ENCODE measurements at places on chromosomes 6 and 20.

DNA sequence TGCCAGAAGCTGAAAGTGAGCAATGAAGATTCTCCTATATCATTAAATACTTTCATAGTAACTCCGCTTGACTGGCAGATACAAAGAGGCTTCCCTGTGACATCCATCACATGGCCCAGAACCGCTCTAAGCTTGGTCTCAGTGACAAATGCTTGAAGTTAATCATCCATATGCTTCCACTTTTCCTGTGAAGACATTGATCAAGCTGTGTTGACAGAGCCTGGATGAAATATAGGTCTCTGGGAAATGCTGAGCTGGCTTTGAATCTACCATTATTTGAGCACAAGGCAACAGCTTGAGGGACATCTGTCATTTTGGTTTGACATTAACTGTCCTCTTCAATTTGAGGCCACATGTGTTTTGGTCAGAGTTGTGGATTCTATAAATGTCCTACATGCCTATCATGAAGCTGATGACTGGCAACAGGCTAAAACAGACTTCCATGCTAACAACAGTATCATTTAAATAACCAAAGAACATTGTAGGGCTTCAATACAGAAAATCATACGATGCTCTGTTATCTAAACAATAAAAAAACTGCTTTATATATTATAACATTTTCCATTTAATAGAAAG, 402.2 kb upstream of the IRAK1BP1 start:
- DNase-seq = no peak

DNA sequence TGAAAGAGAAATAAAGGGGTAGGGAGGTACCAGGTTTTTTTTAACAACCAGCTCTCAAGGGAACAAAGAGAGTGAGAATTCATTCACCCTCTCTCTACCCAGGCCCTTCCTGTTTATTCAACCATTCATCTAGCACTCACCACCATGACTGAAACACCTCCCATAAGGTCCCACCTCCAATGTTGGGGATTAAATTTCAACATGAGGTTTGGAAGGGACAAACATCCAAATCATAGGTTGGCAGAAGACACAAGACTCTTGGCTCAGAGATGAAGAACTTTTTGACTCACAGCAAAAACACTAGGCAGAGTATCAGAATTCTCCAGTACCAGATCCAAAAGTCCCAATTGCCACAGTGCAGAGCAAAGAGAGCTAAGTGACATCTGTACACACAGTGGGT, 186.3 kb downstream of the EDN1 start:
- DNase-seq = no peak

GRCh38 chr6:135657207-135657606, 159.7 kb upstream of the AHI1 start:
- DNase-seq = peak; percentile 89

GRCh38 chr6:41779336-41779735, 364 bp downstream of the FRS3 start:
- peak; percentile 57 for DNase-seq

- no peak for DNase-seq
These were observed 8.7 kb upstream of the SRPK1 start for GRCh38 chr6:35929601-35930000.

GRCh38 chr6:79864001-79864400, 83.4 kb downstream of the ELOVL4 start:
- DNase-seq = peak; percentile 26

DNA sequence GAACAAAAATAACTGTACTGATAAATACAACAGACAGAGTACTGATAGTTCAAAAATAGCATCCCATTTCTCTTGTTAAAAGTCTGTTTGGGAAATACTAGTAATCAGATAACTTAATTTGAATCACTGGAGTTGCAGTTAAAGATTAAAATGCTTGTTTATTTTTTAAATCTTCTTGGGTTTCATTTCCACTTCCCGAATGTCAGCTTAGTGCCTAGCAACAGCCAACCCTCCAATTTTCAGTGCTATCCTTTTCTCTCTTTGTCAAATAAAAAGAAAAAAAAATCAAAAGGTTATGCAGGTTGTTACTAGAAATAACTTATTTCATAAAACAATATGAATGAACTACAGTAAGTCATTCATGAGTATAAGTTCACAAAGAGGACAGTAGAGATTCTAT, 257.7 kb upstream of the STXBP5 start:
- no peak for DNase-seq

DNA sequence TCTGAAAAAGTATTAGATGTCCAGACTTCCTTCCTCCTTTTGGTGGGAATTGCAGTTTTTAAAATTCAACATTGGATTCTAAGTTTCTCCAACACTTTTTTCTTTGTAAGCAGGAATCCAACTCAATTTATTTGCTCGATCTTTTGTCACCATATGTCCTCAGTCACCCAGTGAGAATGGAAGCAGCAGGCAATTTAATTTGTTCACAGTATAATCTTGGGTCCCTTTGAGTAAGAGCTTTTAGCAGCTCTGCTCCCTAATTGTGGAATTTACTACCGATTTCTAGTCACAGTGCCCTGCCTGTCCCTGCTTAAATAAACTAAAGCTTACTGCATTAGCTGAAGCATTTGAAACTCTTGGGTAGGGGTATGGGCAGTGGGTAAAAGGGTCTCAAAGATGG, 98.6 kb downstream of the BTBD3 start:
- no peak for DNase-seq

GRCh38 chr20:63819224-63819921, 11.7 kb downstream of the ZBTB46 start:
- DNase-seq = no peak

DNA sequence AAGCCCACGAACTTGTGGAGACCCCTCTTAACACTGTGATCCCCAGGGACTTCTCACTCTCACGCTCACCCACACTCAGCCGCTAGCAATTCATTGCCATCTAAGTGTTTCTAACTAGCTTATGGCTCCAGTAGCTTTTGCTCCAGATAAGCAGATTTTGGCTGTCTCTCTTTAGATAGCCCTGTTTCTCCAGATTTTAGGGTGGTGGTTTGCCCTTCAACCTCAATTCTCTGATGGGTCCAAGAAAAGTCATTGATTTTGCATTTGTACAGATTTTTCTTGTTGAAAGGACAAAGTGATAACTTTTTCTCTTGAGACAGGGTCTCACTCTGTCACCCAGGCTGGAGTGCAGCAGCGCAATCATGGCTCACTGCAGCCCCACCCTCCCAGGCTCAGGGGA, 41.2 kb downstream of the NR2E1 start:
- DNase-seq = no peak

- no peak for DNase-seq
These were observed 1.3 kb upstream of the TOP1 start for GRCh38 chr20:41027366-41027765.

- DNase-seq = no peak
These were observed 3.5 kb upstream of the MAPK13 start for GRCh38 chr6:36126553-36127458.

DNA sequence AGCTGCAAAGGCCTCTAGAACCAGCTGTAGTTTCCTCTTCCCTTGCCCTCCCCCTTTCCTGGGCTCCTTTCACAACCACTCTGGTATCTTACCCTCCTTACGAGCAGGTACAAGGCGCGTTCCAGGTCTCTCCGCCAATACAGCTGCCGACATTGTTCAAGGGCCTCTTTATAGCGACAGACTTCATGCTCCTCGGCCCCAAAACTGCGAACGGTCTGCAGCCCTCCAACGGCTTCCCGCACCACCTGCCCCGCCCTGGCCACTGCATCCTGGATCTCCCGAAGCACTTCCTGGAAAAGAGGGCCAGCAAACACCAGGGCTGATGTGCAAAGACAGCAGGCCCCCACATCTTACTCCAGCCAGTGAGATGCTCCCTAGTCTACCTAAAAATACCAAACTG, 6.0 kb downstream of the TAP2 start:
- no peak for DNase-seq

DNA sequence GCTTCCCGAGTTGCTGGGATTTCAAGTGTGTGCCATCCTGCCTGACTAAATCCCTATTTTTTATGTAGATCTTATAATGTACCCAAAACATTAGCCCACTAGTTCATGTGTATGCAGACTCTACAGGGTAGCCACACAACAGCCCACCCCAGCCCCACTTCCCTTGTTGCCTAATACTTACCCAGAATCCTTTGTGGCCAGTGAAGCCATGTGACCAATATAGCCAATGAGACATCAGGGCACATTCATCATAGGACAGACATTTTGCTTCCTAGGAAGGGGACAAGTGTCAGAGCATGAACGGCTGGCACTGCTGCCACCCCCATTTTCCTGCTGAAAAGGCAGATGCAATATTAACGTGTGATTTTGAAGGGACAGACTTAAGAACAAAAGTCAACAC, 36.0 kb upstream of the TCP11 start:
- DNase-seq = no peak

DNA sequence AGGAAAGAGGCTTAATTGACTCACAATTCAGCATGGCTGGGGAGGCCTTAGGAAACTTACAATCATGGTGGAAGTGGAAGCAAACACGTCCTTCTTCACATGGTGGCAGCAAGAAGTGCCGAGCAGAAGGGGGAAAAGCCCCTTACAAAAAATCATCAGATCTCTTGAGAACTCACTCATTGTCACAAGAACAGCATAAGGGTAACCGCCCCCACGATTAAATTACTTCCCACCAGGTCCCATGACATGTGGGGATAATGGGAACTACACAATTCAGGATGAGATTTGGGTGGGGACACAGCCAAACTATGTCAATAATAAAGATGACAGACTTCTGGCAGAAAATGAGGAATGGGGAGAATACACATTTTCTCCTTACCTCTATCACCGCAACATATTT, 20.5 kb upstream of the OCSTAMP start:
- no peak for DNase-seq

DNA sequence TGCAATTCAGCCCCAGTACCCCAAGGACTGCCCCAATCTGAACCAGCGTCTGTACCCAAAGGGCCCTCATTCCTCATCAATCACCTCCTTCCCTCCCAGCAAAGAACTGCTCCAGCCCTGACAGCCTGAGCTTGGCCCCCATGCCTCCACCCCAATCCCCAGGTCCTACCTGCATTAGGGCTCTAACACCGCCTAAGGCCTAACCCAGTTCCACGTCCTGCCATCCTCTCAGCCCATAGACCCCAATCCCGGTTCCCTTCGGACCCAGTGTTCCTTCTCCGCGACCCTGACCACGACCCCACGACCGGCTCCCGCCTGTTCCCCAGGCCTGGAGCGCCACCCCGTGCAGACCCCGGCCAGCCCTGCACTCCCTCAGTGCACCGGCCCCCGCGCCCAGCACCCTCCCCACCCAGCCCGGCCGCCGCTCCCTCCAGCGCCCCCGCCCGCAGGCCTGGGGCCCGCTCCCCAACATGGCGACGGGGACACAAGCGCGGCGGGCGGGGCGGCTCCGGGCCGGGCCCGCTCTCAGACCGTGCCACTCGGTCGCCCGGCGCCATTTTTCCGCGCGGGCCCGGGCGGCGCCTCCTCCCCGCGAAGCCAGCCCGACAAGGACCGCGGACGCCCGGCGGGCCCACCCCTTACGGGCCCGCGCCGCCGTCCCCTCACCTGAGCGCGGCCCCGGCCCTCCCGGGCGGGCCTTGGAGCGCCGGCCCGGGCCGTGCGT, 483 bp downstream of the NCOA6 start:
- peak; percentile 91 for DNase-seq

DNA sequence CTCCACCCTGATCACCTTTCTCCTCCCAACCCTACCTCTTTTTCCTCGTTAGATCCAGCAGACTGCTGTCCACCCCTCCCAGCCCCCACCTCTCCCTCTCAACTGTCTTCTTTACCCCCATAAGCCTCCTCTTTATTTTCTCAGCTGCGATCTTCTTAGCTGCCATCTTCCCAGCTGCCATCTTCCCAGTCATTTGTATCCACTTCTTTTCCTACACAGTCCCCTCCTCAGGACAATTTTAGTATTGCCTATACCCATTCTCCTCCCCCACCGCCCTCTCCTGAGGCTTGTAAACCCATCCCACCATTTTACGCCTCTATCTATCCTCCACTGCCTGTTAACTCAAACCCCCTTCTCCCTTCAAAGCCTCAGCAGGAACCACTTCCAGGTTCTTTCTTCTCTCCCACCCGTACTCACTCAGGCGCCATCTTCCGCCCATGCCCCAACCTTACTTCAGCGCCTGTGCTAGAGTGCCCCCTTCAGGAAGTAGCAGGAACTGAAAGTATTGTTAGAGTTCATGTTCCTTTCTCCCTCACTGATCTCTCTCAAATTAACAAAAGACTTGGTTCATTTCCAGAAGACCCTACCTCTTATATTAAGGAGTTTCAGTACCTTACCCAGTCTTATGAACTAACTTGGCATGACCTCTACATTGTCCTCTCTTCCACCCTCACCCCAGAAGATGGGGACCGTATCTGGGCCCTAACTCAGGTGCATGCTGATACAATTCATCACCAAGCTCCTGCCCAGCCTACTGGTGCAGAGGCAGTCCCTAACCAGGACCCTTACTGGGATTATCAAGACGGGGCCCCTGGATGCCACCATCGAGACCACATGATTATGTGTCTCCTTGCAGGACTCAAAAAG, 236.0 kb downstream of the ADGRG6 start:
- DNase-seq = peak; percentile 57

DNA sequence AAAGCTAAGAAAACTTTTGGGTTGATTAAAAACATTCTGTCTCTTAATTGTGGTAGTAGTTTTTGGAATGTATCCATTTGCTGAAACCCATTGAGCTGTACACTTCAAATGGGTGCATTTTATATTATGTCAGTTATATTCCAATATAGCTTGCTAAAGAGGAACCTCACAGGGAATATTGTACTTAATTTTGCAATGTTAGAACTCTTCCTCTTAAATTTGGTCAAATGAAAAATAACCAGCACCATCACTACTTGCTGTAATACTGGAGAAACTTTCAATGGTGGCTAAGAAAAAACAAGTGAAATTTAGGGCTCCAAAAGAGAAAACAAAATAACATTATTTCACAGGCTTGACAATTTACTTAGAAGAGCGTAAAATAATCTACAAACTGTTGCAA, 651.5 kb downstream of the MAFB start:
- DNase-seq = no peak

DNA sequence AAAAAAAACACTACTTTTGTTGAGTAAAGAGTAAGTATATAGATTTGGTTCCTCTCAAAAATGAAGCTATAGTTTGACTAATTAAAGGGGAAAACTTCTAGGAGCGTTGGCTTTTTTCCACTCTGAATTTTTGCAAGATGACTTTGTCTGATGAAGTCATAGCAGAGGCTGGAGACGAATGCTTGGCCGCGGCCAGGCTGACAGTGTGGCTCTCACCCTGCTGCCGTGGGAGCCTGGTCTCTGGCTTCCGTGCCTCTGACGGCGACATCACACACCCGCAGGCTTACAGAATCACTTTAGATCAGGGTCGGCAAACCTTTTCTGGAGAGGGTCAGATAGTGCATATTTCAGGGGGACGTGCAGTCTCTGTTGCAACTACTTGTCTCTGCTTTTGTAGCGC, 145.0 kb downstream of the PHACTR3 start:
- no peak for DNase-seq

DNA sequence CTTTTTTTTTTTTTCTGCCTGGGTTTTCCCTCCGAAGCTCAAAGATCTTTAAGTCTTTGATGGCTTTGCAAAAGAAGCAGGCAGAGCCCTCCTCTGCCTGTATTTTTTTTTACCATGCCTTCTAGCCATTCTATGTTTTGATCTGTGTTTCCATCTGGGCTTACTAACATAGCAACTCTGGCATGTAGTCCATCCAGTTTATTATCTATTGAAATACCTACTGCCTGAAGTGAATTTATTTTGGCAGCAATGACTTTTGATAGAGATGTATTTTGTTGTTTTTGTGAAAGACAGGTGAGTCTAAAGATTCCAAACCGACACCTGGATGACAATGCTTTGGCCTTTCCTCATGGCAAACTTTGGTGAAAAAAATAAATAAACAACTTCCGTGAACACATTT, 1157.7 kb upstream of the MAP3K7 start:
- no peak for DNase-seq

Data from NCI-H1417 (cell line).